Stomach (tissue), 19 donors: ENCODE measurements at places on chromosomes 5 and 9. TPM values are rescaled to one million over a fixed set of nuclear protein-coding genes. Genes with fewer than 3 reads are reported as not detected.

The OR5C1 gene
- total RNA-seq, result not detected

- H3K27me3 ChIP-seq, result peaks cover 7% of the 10 kb centered on the region
- H3K36me3 ChIP-seq, result no peaks in the 10 kb centered on the region
- no peak for DNase-seq
- H3K4me3 ChIP-seq, result no peak overlapping the region
Observed at GRCh38 chr5:137470111-137470920, 28.8 kb downstream of the SPOCK1 start.

DNA sequence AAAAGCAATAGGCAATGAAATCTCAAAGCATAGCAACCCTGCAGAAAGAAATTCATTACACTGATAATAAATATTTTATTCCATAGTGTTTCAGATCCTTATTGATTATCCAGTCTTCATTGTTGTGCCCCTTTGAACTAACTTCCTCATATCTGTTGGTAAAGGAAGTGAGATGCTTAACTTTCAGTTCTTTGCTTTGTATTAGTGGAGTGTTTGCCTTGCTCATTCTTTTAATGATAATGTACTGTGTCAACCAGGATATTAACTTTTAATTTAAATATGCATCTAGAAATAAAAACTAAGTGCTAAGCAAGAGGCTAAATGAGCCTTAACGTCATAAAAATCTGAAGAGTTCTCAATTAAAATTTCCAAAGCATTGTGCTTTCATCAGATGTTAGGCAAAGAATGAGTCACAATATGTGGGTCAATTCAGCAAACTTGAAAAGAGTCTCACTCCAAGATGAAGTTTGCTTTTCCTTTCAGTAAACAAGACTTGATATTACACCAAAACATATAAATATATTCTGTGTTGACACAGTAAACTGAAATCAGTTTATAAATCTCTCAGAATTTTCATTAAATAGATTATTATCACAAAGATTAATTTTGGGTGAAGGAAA, 105.9 kb downstream of the GIN1 start:
- no peak for DNase-seq

- no peaks in the 10 kb centered on the region for H3K36me3 ChIP-seq
- H3K4me3 ChIP-seq, result no peak overlapping the region
- no peaks in the 10 kb centered on the region for H3K27me3 ChIP-seq
- DNase-seq, result no peak
- no peak overlapping the region for H3K27ac ChIP-seq
- no peaks in the 10 kb centered on the region for H3K4me1 ChIP-seq
Observed at GRCh38 chr5:80308526-80308925, 11.3 kb upstream of the SPZ1 start.

The NOL8 gene
- 47.8 TPM for total RNA-seq

DNA sequence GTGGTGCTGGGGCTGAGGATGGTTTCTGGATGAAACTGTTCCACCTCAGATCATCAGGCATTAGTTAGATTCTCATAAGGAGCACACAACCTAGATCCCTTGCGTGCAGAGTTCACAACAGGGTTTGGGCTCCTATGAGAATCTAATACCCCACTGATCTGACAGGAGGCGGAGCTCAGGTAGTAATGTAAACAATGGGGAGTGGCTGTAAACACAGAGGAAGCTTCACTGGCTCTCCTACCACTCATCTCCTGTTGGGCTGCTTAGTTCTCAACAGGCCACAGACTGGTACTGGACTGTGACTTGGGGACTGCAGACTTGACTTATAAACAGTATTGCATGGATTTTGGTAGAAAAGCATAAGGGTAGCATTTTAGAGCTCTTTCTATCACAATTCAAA, 870.7 kb upstream of the CDH10 start:
- no peak overlapping the region for H3K27ac ChIP-seq
- no peaks in the 10 kb centered on the region for H3K27me3 ChIP-seq
- no peak for DNase-seq
- H3K4me3 ChIP-seq, result no peak overlapping the region
- no peaks in the 10 kb centered on the region for H3K4me1 ChIP-seq

GRCh38 chr9:124659099-124659659, 111.9 kb downstream of the NR6A1 start:
- peak overlapping the region; percentile 50 for H3K4me3 ChIP-seq
- peaks cover 30% of the 10 kb centered on the region for H3K4me1 ChIP-seq
- H3K27ac ChIP-seq, result peak overlapping the region; percentile 74

DNA sequence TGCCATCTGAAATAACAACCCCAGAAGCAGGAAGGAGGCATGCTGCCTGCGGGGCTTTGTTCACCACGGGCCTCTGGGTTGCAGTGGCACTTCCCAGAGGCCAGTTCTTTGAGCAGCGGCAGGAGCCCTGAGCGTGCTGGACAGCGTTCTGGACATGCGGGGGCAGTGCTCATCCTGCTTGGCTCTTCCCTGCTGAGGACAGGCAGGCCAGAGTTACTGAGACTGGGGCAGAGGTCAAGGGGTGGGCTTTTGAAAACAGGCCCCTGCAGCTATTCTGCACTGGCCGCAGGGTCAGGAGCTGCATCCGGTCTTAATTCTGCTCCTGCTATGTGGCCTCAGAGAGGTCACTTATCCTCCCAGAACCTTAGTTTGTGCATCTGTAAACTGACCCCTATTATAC, 258.6 kb downstream of the FSTL4 start:
- no peaks in the 10 kb centered on the region for H3K36me3 ChIP-seq
- H3K27ac ChIP-seq, result no peak overlapping the region
- H3K4me1 ChIP-seq, result no peaks in the 10 kb centered on the region
- no peak for DNase-seq
- H3K4me3 ChIP-seq, result no peak overlapping the region
- H3K27me3 ChIP-seq, result no peaks in the 10 kb centered on the region

- H3K4me1 ChIP-seq, result peaks cover 4% of the 10 kb centered on the region
- peak; percentile 40 for DNase-seq
- H3K4me3 ChIP-seq, result no peak overlapping the region
- H3K27me3 ChIP-seq, result no peaks in the 10 kb centered on the region
- H3K36me3 ChIP-seq, result no peaks in the 10 kb centered on the region
- no peak overlapping the region for H3K27ac ChIP-seq
Observed at GRCh38 chr5:122183098-122183787, 53.9 kb downstream of the ZNF474 start.

The MYMK gene
- not detected for total RNA-seq

DNA sequence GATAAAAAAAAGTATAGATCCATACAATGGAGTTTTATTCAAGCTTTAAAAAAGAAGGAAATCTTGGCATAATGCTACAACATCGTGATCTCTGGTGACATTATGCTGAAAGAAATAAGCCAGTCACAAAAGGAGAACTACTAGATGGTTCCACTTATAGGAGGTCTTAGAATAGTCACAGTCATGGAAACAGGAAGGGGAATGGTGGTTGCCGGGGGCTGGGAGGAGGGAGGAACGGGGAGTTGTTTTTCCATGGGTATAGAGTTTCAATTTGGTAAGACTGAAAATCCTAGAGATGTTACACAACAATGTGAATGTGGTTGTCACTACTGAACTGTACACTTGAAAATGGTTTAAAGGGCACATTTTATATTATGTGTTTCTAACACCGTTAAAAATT, 94.5 kb downstream of the CFAP90 start:
- H3K4me1 ChIP-seq, result no peaks in the 10 kb centered on the region
- H3K4me3 ChIP-seq, result no peak overlapping the region
- DNase-seq, result no peak
- H3K36me3 ChIP-seq, result no peaks in the 10 kb centered on the region
- H3K27me3 ChIP-seq, result no peaks in the 10 kb centered on the region
- no peak overlapping the region for H3K27ac ChIP-seq

GRCh38 chr9:23322392-23322791, 503.6 kb downstream of the ELAVL2 start:
- no peaks in the 10 kb centered on the region for H3K27me3 ChIP-seq
- DNase-seq, result peak; percentile 7
- no peaks in the 10 kb centered on the region for H3K36me3 ChIP-seq
- no peaks in the 10 kb centered on the region for H3K4me1 ChIP-seq
- no peak overlapping the region for H3K27ac ChIP-seq
- H3K4me3 ChIP-seq, result no peak overlapping the region

The TMEM232 gene
- total RNA-seq, result not detected

DNA sequence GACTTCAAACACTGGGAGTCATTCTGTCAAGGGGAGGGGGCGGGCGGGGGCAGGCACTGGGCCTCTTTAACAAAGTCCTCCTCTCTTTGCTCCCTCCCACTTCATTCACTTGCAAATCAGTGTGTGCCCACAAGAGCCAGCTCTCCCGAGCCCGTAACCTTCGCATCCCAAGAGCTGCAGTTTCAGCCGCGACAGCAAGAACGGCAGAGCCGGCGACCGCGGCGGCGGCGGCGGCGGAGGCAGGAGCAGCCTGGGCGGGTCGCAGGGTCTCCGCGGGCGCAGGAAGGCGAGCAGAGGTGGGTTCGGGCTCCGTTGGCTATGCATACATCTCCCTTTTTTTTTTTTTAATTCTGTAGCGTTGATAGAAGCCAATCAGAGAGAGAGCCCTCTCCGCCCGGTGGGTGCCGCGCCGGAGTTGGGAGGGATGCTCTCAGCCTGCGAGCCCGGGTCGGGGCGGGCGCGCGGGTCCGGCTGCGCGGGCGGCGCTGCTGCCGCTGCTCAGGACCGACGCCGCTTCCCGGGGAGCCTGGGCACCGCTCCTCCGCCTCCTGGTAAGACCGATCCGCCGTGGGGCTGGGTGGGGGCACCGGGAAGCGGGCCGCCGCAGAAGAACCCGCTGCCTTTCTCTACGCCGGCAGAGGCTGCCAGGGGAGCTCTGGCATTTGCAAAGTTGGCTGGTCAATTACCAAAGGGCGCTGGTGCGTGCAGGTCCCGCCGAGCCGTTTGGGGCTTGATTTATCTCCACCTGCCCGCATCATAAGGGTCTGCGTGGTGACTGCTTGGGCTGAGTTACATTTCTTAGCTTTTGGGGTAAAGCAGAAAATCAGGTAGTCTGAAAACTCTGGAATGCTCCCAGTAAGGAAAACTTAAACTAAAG, at the start of gene CDH6:
Gene CDH6, plus strand, starts transcription at position 96 of the 877 bp plus-strand sequence. CDS start 73,788 bp downstream, outside the sequence.
- H3K27me3 ChIP-seq, result peaks cover 35% of the 10 kb centered on the region
- peak within 1 kb of the TSS; percentile 6 for H3K27ac ChIP-seq
- peaks cover 4% of the 10 kb centered on the region for H3K4me1 ChIP-seq

GRCh38 chr9:17217272-17217671, 82.4 kb downstream of the CNTLN start:
- H3K27me3 ChIP-seq, result no peaks in the 10 kb centered on the region
- H3K4me3 ChIP-seq, result no peak overlapping the region
- no peak for DNase-seq
- H3K27ac ChIP-seq, result no peak overlapping the region
- no peaks in the 10 kb centered on the region for H3K4me1 ChIP-seq

DNA sequence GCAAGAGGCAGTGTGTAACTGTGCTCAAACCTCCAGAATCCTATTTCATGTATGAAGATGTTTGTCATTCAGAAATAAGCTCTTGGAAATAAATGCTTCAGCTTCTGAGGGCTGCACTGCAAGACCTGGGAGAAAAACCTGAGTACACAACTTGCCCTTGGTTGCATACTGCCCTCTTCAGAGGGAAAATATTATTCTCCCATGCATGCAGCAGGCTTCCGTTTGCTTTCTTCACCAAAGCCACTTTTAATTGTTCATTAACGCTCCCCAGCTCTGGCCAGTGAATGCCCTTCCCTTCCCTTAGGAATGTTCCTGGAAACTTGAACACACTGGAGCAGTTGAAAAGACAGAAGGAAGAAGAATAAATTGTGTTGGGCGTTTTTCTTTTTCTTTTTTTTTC, 2.5 kb upstream of the WHRN start:
- no peak overlapping the region for H3K4me3 ChIP-seq
- no peaks in the 10 kb centered on the region for H3K27me3 ChIP-seq
- DNase-seq, result peak; percentile 68
- H3K4me1 ChIP-seq, result peaks cover 19% of the 10 kb centered on the region

The SCGB3A2 gene
- total RNA-seq, result 6.4 TPM

- H3K27ac ChIP-seq, result no peak overlapping the region
- no peaks in the 10 kb centered on the region for H3K4me1 ChIP-seq
- no peaks in the 10 kb centered on the region for H3K36me3 ChIP-seq
- no peak overlapping the region for H3K4me3 ChIP-seq
- no peak for DNase-seq
- no peaks in the 10 kb centered on the region for H3K27me3 ChIP-seq
Observed at GRCh38 chr5:56164376-56164775, 68.8 kb downstream of the ANKRD55 start.

The COL15A1 gene
- 173 TPM for total RNA-seq

The IRX2 gene
- 7.0 TPM for total RNA-seq

- no peak overlapping the region for H3K4me3 ChIP-seq
- H3K4me1 ChIP-seq, result no peaks in the 10 kb centered on the region
- H3K36me3 ChIP-seq, result no peaks in the 10 kb centered on the region
- H3K27me3 ChIP-seq, result no peaks in the 10 kb centered on the region
- H3K27ac ChIP-seq, result no peak overlapping the region
Observed at GRCh38 chr9:89821081-89821480, 216.3 kb downstream of the GADD45G start.

DNA sequence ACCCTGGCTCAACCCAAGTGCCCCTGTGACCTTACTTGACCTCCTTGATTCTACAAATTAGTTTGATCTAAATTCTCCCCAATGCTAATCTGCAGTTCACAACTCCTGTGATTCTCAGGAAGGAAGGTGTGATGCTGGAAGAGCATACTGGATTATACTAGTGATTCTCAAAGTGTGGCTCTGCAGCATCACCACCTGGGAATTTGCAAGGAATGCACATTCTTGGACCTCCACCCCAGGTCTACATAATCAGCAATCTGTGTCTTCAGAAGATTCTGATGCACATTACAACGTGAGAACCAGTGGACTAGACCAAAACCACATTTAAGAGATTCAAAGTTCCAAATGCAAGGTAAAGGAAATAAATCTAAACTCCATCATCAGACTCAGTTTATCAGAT, 198.6 kb downstream of the AGTPBP1 start:
- H3K4me3 ChIP-seq, result no peak overlapping the region
- H3K27me3 ChIP-seq, result no peaks in the 10 kb centered on the region
- no peaks in the 10 kb centered on the region for H3K36me3 ChIP-seq
- no peaks in the 10 kb centered on the region for H3K4me1 ChIP-seq

DNA sequence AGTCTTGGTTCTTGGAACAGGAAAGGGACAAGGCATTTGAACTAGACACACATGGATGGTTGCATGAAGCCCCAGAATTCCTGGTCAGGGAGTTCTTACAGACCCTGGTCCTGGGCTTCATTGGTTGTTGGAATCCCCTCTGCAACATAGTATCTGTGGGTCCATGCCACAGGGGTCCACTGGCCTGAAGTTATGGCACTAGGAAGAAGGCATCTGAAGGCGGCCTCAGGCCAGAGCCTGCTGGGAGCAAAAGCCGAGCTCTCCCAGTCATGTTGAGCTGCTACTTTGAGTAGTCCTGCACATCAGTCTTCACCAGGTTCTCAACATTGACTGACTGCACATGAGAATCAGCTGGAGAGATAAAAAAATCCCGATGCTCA, 71.1 kb upstream of the PITX1 start:
- no peak for DNase-seq
- H3K36me3 ChIP-seq, result no peaks in the 10 kb centered on the region
- no peak overlapping the region for H3K27ac ChIP-seq
- no peaks in the 10 kb centered on the region for H3K4me1 ChIP-seq
- no peak overlapping the region for H3K4me3 ChIP-seq
- H3K27me3 ChIP-seq, result no peaks in the 10 kb centered on the region

GRCh38 chr9:73269430-73270101, 117.9 kb downstream of the ANXA1 start:
- H3K4me1 ChIP-seq, result no peaks in the 10 kb centered on the region
- no peaks in the 10 kb centered on the region for H3K27me3 ChIP-seq
- H3K36me3 ChIP-seq, result no peaks in the 10 kb centered on the region
- peak; percentile 30 for DNase-seq

The AQP7 gene
- 17.4 TPM for total RNA-seq

The BRINP1 gene
- not detected for total RNA-seq
